Brain (organoid and tissue), 16 donors: ENCODE measurements at places on chromosomes 7 and 10.

GRCh38 chr10:99583687-99584086 is 36.6 kb downstream of the SLC25A28 start:
- DNase-seq = no peak

DNA sequence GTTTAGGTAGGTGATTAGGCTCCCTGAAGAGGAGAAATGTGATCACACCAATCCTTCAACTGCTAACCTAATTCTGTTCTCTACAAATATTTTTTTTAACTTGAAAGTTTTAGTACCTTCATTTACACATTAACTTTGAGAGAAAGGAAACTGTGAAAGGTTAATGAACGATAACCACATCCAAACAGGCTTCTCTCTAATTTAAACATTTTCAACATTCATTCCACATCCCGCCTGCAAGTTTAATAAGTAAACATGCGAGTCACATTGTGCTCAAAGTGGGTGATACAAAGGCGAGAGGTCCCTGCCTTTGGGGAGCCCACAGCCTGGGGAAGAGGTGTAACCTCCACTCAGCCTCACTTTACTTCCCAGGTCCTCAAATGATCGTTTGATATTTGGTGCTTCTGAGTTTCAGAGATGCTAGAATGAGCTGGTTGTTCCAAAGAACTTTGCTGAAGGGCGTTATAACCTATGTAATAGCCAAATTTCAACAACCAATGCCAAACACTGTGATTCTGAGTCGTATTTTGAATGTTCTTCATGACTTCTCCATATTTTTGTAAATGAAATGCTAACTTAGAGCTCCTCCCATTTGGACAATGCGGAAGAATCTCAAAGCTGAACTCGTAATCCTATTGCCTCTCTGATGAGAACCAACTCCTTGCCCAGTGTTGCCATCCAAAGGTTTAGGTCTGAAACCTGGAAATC is 47.5 kb downstream of the DENND2A start:
- no peak for DNase-seq

DNA sequence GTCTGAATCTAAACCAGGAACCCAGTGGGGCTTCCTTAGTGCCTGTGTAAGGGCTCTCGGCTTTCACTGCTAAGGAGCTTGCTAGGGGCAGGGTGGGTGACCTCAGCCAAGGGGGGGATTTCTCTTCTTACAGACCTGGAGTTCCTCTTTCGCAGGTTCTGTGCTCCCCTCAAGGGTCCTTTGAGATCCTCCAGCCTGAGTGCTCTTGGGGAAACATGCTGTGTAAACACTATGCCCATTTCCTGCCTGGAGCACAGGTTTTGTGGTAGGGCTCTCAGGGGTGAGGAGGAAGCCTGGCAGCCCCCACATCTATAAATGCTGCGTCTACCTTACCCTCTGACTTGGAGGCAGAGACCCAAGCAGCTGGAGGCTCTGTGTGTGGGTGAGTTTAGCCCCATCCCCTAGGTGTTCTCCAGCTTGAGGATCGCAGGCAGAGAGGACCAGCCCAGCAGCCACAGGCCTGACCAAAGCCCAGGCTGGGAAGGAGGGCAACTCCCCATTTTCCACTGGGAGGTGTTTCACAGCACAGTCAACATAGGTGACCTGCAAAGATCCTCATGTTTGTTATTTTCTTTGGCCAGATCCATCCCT is at the start of gene SFTPA1:
TSS of gene SFTPA1 (plus strand) at position 339 of the 591 bp plus-strand sequence. CDS start 887 bp downstream, outside the sequence.
- no peak for DNase-seq

DNA sequence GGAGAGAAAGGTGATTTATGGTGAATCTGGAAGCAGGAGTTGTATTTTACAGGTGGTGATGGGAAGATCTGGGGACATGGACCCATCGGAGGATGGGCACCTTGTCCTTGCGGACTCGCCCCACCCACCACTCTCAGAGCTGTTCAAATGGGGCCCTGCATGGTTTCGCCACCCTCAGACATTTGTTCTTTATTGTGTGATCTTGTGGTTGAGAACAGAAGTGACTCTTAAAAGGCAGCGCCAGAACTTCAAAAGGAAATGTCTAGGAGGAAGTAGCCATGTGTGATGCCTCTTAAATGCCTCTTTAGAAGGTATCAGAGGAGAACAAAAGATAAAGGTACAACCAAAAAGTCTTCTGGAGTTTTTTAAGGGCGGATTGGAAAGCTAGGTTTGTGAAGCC is 205.7 kb downstream of the KIAA1217 start:
- DNase-seq = no peak

DNA sequence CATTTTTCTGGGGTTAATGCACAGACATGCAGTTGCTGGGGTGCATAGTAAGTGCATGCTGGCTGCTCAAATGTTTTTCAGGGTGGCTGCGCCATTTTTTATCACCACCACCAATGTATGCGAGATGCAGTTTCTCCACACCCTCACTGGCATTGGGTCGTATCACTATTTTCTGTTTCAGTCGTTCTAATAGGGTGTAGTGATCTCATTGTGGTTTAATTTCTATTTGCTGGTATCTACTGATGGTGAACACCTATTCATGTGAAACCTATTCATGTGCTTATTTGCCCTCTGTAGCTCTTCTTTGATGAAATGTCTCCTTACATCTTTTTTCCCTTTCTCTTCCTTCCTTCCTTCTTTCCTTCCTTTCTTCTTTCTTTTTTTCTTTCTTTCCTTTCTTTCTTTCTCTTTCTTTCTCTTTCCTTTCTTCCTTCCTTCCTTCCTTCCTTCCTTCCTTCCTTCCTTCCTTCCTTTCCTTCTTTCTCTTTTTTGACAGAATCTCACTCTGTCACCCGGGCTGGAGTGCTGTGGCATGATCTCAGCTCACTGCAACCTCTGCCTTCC is 84.3 kb downstream of the ELFN1 start:
- DNase-seq = no peak

DNA sequence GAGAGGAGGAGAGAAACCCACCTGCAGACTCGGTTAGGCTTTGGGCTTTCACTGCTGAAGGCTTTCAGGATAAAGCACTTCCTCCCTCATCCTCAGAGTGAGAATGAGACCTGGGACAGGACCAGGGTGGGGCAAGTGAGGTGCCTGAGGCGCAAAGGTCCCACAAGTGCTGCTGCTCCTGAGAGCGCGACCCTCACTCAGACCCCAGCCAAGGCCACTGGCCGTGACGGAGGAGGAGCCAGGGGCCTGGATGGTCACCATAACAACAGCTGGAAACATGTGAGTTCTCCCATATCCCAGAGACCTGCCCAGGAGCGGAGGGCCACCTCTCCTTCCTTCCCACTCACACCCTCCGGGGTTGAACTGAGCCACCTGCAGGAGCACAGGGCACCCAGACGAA is 46.9 kb upstream of the MKRN1 start:
- no peak for DNase-seq
